Astrocyte of the hippocampus (primary cell): ENCODE measurements at places on chromosomes 12 and 14.

- peak; percentile 18 for DNase-seq
Observed at GRCh38 chr14:30885840-30886740, 11.7 kb downstream of the COCH start.

DNA sequence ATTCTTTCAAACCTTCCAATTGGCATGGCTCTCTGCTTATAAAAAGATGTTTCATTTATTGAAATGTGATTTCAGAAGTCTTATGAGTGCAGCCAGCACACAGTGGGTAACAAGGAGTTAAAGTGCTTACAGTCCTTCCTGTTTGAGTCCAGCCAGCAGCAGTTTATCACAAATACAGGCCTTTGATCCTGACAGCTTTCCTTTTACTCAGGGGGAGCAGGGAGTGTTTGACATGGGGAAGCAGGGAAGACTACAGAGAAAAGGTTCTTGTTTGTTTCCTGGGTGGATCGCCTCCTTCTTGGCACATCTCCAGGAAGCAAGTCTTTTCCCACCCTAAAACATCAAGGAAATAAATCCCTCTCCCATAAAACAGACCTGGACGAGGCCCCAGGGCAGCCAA lies 216.1 kb downstream of the MSRB3 start:
- peak; percentile 20 for DNase-seq

DNA sequence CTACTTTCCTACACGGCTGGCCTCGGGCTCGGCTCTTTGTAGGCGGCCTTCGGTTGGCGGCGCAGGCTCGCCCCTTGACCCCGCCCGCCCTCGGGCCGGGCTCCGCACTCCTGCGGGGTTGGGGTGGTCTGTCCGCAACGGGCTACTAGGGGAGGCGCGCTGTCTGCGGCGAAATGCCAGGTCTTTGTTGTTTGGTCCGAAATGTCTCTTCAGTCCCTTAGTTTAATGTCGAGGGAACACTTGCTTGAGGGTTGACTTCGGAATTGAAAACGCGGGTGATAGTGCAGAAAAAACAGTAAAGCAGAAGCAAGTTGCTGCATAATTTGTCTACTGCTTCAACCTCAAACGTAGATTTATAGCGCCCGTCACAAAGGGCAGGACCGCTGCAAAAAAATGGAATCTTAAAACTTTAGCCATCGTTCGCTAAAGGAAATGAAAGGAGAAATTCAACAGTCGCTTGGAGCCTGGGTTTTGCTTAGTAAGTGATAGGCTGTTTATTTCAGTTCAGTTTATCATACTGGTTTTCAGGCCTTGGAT lies 390 bp downstream of the JKAMP start:
- no peak for DNase-seq

DNA sequence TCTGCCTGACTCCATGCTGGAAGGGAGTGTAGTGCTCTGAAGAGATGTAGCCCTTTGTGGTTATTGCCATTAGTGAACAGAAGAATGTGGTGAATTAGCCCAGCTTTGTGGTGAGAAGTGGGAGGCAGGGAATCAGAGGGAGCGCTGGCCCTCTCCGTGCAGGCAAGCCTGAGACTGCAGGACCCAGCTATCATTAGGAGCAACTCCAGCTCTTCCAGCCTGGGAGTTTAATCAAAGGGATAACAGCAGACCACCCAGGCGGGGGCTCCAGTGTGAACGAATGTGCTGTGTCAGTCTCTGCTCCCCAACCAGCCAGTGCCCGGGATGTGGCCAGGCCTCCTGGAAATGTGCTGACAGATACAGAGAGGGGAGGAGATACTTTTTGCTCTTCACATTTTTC lies 142.7 kb downstream of the TTLL5 start:
- peak; percentile 88 for DNase-seq

DNA sequence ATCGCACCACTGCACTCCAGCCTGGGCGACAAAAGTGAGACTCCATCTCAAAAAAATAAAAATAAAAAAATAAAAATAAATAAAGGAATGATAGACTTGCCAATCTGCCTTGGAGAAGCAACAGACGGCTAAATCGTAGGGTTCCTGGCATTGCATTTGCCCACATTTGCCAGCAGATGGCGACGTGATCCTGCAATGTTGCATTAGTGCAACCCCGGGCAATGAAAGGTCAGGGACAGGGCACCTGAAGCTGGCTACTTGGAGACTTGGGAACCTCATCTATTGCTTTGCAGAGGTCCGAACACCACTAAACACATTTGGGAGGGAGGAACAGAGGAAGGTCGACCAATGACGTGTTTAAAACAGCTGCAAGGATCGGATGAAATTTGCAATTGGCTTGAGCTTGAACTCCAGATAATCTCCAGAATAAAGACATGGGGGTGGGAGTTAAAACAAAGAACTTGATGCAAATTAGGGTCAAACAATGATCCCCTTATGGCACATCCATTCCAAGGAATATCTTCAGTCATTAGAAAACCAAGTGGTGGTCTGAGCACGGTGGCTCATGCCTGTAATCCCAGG lies 34.6 kb downstream of the SPRING1 start:
- DNase-seq = peak; percentile 77

DNA sequence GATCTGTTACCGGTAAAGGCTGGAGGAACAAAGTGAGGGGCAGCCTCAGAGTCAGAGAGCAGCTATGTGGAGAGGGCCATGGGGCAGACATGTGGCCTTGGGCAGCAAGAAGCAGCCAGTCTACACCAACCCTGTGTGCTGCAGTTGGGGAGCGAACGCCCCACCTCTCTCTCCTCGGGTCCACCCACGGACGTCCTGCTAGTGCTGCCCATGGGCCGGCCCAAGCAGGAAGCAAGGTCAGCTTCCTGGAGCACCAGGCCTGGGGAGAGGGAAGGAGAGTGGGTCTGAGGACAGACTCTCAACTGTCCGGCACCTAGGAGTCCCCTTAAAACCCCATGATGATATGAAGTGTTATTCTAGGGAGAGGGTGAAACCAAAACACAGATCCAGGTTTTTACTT lies 254.8 kb upstream of the FKBP4 start:
- DNase-seq = no peak

GRCh38 chr12:15988983-15989755 lies 78.0 kb downstream of the DERA start:
- DNase-seq = no peak

DNA sequence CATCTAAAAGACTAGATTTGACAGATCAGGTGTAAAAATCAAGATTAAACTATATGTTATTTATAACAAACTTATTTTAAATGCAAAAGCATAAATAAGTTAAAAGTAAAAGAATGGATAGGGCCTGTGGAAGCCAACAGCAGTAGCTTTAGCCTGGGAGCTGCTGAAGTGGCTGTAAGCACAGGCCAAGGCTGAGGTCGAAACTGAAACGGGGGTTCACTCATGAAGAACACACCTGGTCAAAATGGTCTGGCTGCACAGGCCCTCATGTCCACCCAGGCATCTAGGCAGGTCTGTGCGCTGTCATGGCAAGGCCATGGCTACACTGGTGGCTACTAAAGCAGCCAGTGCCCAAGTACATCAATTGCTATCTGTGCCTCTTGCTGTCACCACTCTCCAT lies 23.1 kb downstream of the CATSPERB start:
- no peak for DNase-seq

- no peak for DNase-seq
Observed at GRCh38 chr12:89985935-89986334, 277.3 kb upstream of the ATP2B1 start.

- no peak for DNase-seq
Observed at GRCh38 chr12:108066583-108067577, 62.2 kb upstream of the WSCD2 start.

DNA sequence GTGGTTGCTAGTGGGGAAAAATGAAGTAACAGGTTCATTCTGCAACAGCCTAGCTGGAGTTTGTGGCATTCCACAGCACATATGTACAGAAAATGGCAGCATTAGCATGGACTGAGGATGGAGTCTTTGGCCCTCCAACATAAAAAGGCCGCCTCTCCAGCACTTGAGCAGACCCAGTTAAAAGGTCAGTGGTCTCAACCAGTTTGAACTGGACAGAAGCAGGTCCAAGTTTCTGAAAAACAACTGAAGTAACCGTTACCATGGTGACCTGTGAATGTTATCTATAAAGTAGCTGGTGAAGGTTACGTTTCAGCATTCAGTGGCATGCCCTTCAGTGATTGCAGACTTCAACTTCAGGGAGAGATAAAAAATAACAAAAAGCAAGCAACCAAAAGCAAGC lies 34.1 kb upstream of the OR10AD1 start:
- no peak for DNase-seq

DNA sequence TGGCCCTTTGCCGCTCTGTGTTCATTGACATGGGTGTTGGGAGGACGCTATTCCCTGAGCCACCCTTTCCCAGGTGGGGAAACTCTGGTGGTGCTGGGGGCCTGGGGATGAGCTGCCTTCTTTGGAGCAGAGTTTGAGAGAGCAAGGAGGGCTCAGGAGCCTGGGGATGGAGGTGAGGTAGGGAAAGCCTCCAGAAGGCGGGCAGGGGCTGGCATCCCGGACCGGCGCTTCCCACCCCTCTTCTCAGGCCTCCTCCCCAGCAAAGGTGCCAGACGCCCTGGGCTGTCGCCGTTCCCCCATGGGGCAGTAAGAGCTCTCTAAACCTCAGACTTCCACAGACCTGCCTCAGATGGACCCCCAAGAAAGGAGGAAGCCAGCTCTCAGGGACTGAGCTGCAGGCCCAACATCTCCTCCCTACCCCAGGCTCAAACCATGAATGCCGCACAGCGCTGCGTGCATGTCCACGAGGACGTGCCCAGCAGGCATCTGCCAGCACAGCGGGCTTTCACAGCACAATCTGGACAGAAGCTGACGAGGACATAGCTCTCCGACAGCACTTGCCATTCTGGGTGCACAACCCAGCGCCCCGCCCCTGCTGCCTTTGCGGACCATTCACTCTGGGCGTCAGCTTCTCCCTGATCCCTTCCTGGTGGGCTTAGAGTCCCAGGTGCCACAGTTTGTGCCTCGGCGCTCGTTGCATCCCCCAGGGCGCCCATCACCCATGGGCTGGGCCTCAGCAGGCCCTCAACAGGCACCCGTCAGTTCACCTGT lies 14.9 kb upstream of the TTC7B start:
- DNase-seq = no peak

- DNase-seq = no peak
Observed at GRCh38 chr12:124151583-124151982, 143.3 kb upstream of the RFLNA start.

DNA sequence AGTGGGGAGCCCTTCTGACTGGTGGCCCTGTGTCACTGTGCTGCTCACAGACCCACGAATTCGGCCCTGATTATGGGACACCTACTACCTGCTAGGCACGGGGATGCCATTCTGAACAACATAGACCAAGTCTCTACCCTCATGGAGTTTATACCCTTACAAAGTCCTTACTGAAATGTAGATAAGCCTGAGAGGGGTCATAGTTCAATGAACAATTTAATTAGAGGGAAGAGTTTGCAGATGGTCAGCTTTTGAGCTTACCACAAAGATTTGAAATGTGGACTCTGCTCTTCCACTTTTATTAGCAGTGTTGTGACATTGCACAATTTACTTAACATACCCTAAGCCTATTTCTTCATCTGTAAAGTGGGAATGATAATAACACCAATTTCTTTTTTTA lies 161.1 kb downstream of the MYRFL start:
- DNase-seq = no peak

DNA sequence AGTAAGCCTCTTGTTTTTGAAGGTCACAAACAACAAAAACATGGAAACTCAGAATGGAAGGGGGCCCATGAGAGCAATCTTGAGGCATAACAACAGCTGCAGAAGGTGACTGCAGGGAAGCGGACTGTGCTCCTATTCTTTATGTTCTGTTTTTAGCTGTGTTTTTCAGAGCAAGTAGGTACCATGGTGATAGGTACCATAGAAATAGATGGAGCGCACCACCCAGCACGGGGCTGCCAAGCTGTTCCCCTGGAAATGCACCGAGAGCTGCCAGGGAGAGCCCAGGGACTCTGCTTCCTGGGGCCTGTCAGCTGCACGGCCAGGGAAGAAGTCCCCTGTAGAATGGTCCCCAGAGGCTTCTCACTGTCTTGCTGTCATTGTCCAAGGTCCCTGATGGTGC lies 32.8 kb downstream of the DGLUCY start:
- DNase-seq = no peak

- DNase-seq = peak; percentile 80
Observed at GRCh38 chr14:71355324-71356201, 448.3 kb downstream of the PCNX1 start.

DNA sequence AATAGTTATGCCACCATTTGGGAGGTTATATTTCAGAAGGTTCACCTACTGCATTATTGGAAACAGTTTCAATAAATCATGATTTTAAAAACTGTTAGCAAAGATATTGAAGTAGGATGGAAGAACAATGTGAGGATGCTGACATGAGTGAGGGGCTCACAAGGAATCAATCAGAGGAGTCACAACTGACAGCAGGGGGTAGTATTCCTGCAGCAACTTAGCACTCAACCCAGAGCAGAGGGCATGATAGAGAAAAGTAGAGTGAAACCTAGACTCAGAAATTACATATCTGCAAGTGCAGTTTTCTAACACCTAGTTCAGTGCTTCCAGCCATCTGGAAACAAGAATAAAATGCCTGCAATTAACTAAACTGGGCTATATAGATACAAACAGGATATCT lies 772.5 kb upstream of the USP15 start:
- DNase-seq = no peak

- no peak for DNase-seq
Observed at GRCh38 chr12:90757957-90758356, 197.0 kb downstream of the CCER1 start.

GRCh38 chr14:67962215-67962644 lies 142.7 kb downstream of the RAD51B start:
- no peak for DNase-seq

GRCh38 chr14:70181276-70181675 lies 7.5 kb downstream of the SLC8A3 start:
- DNase-seq = no peak

- no peak for DNase-seq
Observed at GRCh38 chr12:131610181-131610580, 100.7 kb upstream of the SFSWAP start.

- DNase-seq = peak; percentile 73
Observed at GRCh38 chr14:69547701-69548348, 26.8 kb downstream of the CCDC177 start.

GRCh38 chr14:77309131-77309530 lies 11.6 kb downstream of the POMT2 start:
- no peak for DNase-seq

GRCh38 chr12:53967421-53967925 lies 5.5 kb upstream of the HOXC11 start:
- DNase-seq = no peak

- no peak for DNase-seq
Observed at GRCh38 chr14:33218026-33218425, 279.3 kb downstream of the NPAS3 start.

GRCh38 chr14:62626416-62626815 lies 418.8 kb downstream of the KCNH5 start:
- no peak for DNase-seq

- DNase-seq = peak; percentile 4
Observed at GRCh38 chr12:71164568-71165197, 6.9 kb upstream of the TSPAN8 start.

- DNase-seq = peak; percentile 25
Observed at GRCh38 chr12:69497308-69498026, 27.3 kb downstream of the FRS2 start.
